ENCODE measurements at places on chromosomes 6 and 20.

DNA sequence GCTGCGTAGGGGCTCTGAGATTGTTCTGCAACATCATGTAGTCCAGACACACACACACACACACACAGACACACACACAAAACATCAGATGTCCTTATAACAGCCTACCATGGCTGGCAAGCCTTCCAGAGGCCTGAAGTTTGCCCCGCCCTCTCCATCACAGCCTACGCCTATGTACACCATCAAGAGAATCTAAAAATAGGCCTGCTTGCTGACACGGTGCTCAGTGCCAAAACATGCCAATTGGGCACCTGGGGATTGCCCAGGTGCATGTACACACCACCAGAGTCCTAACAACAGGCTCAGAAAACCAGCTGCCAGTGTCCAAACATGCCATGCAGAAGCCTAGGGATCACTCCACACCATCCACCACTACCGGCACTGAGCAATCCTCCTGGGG is 391.7 kb upstream of the SPTLC3 start:
- DNase-seq, result no peak

- DNase-seq, result no peak
These were observed 11.6 kb downstream of the MAP3K7 start for GRCh38 chr6:90575267-90575666.

DNA sequence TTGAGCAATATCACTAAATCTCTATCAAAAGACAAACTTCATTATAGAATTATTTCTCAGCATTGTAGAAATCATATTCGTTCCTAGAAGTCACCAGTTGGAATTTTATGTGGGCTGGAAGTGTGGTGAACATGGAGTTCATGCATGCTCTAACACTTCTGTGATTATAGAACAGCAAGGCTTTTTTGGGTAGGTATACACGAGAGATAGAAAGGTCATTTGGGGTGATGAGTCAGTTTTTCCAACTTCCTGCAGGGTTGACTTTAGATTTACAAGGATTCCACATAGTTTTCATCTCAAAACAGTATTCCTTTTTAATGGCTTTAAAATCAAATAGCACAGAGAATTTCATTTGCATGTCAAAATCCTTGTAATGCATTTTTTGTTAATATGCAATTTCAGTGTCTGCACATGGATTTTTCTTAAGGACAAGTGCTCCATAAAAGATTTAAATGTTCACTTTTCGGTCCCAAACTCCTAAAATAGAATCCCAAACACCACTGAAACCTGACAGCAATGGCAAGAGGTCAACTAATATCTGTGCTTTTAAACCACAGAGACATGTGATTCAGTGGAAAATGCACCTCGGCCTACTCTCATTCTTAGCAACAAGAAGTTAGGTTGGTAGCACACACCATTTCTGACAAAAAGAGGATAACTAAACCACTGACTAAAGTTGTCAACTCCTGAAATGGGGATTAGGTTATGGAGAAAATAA is 211.0 kb downstream of the MOXD1 start:
- no peak for DNase-seq

DNA sequence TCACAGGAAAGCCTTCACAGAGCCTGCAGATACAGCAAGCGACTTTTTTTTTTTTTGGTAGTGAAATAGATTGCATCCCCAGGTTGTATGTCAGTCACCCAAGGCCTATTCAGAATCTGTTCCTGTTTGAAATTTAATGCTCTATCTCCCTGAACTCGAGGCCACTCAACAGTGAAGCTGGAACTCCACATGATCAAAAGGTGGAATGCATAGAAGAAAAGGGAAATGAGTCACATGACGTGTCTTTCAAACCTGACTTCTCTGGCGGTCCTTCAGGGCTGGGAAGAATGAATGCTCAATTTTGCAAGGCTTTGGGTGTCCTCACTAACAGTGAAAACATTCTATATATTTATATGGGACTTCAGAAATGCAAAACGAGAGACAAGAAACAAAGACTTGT is 88.4 kb upstream of the B3GAT2 start:
- DNase-seq, result no peak

GRCh38 chr20:22687676-22688349 is 103.4 kb upstream of the FOXA2 start:
- no peak for DNase-seq

GRCh38 chr20:57372581-57373350 is 18.4 kb upstream of the RBM38 start:
- DNase-seq, result no peak

GRCh38 chr6:113439866-113440265 is 417.3 kb upstream of the MARCKS start:
- DNase-seq, result no peak

GRCh38 chr6:2940010-2940850 is 31.1 kb downstream of the SERPINB6 start:
- no peak for DNase-seq

DNA sequence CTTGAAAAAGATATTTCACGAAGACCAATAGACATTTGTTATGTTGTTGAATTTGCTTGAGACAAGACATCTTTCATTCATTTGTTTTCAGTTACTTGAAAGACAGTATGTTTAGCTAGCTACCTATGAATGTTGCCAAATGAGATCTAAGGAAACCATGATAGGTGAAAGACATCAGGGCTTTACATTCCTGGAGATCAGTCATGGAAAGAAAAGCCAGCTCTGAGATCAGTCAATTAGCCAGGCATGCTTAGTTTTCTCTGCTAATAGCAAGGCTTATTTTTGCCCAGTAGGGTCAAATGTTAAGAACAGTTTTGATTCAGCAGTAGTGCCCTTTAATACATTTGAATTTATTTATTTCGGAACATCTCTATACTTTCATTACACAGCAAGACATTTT is 116.5 kb upstream of the EDN1 start:
- no peak for DNase-seq

DNA sequence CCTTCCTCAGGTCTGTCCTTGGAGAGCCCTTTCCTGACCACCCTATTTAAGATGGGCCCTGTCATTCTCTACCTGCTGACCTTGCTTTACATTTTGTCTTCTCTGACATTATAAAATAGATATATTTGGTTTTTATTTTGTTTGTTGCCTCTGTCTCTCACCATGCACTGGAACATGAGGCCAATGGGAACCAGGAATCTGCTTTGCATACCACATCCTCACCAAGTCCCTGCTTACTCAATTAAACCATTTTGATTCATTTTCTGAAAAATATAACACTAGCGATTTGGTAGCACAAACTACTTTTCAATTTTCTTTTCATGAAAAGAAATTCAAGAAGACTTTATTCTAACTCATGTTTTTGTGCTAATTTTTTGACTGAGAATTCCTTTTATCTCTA is 32.8 kb upstream of the POPDC3 start:
- no peak for DNase-seq

DNA sequence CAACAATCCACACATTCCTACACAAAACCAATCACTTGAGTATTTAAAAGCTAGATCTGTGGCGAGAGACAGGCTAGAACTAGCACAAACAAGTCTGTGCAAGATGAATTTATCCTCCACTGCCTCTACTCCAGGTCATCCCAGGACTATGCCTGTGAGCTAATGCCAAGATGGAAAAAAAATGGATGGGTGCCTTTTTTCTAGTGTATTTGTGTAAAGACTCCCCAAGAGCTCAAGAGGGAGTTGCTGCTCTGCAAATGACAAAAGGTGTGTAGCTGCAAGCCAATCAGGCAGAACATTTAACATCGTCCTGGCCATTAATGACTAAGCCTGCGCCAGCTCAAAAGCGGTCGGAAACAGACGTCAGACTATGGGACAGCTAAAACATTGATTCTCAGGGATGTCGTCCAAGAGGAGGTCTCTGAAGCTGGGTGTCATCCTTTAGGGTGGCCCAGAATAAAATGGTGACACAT is 21.9 kb downstream of the ATXN1 start:
- no peak for DNase-seq

DNA sequence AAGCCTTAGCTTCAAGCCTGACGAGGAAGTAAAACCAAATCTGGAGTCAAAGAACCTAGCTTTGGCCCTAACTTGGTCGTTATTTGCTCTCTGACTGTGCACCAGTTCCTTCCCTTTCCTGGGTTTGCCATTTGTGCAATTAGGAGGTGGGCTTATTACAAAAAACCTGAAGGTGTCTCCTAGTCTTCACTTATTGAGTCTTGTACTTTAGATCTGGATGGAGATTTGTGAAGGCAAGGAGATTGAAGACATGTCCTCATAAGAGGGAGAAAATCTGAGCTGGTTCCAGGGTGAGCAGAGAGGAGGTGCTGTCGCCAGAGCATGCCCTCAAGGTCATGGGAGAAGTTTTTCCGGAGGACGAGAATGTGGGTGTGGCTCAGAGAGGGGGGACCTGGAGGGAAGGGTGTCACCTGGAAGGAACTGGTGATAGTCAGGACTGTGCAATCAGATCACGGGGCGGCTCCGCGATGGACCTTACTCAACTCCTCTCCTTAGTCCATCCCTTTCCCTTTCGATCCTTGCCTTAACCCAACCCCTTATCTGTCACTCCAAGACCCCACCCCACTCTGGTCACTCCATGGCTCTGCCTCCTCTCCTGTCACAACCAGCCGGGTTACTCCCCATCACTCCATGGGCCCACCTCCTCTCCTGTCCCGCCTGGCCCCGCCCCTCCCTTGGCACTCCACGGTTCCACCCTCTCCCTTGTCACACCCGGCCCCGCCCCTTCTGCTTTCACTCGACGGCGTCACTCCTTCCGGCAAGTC is 588 bp upstream of the ACSS2 start:
- DNase-seq, result peak; percentile 100

DNA sequence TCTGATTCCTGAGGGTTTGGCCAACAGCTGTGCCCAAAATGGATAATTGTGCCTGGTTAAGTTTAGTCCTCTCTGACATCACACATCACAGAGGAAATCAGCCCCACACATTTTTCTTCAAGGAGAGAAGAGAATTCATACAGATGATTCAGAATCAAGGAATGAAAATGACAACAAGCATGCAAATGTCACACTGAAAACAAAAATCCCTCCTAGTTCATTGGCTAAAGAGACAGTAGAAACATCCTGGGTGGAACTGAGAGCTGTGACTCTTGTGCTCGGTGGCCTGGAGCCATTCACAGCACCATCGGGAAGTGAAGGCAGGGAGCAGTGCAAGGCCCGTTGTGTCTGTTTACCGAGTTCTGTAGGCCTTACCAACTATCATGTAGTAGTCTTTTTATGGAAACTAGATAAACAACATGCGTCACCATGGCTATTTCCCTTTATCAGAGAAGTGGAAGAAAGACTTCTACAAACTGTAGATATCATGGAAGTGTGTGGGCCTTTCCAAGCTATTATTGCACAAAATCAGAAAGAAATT is 81.7 kb upstream of the TENT5A start:
- no peak for DNase-seq

GRCh38 chr6:50821441-50822077 is 2.9 kb downstream of the TFAP2B start:
- no peak for DNase-seq

DNA sequence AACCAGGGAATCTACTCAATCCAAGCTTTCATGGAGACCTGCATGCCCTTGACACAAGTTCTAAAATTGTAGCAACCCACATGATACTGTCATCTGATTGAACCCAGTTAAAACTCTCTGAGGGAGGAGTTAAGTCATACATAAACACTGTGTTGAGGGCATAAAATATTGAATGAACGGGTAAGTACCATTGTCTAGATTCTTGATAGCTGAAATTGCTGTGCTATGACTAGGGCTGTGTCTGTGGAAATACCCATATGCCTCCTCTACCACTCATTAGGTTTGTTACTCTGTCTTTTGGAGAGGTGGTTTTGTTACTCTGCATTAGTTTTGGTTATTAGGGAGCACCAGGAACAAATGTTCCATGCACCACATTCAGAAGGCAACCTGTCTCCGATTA is 7.6 kb downstream of the ENPP4 start:
- no peak for DNase-seq

- DNase-seq, result no peak
These were observed 41.8 kb downstream of the BMP7 start for GRCh38 chr20:57224641-57225138.

GRCh38 chr20:19975901-19976300 is 41.3 kb upstream of the NAA20 start:
- DNase-seq, result no peak

DNA sequence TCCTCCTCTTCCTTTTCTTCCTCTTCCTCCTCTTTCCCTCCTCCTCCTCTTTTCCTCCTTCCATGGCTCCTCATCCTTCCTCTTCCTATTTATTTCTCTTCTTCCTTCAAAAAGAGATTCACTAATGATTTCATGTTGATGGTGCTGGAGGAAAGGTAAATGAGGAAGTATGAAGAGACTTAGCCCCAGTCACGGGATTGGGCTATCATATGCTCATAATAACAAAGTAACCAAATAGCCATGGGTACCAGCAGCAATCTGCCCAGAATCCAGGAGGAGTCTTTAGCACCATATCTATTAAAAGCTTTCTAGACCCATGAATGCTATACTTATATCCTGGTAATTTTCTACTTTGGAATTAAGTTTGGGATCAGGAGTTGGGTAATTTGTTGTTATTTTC is 910.9 kb upstream of the MAP3K7 start:
- no peak for DNase-seq

- DNase-seq, result no peak
These were observed 62.4 kb downstream of the TFAP2C start for GRCh38 chr20:56691325-56691998.

DNA sequence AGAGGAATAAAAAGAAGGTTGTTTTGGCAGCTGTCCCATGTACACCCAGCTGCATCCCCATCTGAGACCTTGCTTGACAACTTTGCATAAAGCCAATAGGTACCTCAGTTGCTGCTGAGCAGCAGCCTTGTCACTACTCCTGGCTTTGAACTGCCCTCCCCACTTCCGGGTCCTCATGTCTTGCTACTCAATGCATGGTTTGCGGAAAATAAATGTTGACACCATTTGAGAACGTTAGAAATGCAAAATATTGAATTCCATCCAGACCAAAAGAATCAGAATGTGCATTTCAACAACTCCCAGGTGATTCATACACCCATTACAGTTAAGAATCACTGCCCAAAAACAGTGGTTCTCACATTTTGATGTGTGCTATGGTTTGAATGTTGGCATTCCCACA is 32.9 kb downstream of the GPX5 start:
- DNase-seq, result no peak

DNA sequence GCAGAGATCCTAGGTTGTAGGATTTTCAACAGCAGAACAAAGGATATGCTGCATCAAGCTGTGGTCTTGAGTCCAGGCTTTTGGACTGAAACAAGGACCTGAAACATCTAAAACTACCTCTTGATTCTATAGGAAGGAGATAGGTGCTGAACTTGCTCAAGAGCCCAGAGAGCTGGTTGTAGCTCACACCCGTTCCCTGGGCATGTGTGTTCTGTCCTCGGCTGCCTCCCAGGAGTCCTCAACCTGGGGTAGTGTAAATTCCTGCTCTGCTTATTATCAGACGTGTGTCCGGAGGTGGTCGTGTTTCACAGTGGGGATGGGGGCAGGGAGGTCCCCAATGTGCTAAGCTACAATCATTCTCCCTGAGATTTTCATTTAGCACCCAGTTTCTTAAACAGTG is 4.8 kb downstream of the NOP56 start:
- no peak for DNase-seq

Data from WTC11 (cell line).